ENCODE measurements at places on chromosomes 4 and X. TPM values are rescaled to one million over a fixed set of nuclear protein-coding genes. Genes with fewer than 3 reads are reported as not detected.

The PORCN gene
- polyA plus RNA-seq: 9.8 TPM

The GAGE12H gene
- not detected for polyA plus RNA-seq

The AFM gene
- polyA plus RNA-seq: 15.1 TPM

The NAP1L5 gene
- polyA plus RNA-seq: 11.1 TPM

The SPACA5 gene
- polyA plus RNA-seq: 0.31 TPM

The SATL1 gene
- 0.92 TPM for polyA plus RNA-seq

The LPAR4 gene
- 14.6 TPM for polyA plus RNA-seq

The FAM9A gene
- polyA plus RNA-seq: not detected

The CXCL10 gene
- polyA plus RNA-seq: 4.7 TPM

DNA sequence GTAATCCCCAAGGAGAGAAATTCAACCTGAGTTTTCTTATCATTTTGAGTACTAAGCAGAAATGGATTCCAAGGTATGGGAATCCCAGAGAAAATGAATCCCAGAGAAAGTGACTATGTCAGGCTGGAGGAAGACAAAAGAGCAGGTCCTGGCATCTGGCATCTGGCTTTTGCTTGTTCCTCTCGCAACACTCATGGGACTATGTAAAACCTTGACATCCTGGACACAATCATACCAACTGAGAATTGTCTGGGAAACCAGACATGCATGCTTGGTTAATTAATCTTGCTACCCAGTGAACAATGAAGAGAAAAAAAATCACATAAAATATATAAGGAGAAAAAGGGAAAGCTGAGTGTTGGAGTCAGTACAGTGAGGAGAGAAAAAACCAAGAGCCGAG is 12.9 kb downstream of the DCAF8L1 start:
- DNase-seq: no peak

- DNase-seq: no peak
Measured at GRCh38 chr4:3348621-3349020, 55.8 kb downstream of the RGS12 start.

- DNase-seq: peak; percentile 20
Measured at GRCh38 chrX:13506574-13506973, 62.8 kb upstream of the EGFL6 start.

DNA sequence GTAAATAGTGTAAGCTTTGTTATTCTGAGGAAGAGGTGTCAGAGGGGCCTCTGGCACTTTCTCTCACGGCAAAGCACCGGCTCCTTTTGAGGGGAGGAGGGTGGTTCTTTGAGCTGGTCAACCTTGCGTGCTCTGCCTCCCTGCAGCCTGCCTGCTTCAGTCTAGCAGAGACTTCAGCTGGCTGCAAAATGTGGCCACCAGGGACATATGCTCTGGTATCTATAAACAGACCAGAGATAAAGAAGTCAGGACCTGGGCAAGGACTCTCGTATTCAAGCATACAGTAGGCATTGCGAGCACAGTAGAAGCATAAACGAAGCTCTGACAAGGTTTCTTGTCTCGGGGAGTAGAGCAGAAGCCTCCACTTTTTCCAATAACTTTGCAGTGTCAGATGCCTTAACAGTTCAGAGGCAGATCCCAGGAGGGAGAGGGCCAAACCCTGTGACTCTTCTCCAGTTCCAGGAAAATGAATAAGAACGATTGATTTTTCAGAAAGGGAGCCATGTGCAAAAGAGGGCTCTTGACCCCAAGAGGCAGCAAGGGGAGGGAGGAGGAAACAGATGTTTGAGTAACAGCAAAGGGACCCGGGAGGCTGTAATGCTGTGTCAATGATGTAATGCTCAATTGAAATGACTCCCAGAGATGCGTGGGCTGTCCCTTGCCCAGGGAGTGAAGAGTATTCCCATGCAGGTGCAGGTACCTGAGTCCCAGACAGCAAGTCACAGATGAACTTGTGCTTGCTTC is 57.9 kb upstream of the TEX13D start:
- DNase-seq: no peak

- DNase-seq: peak; percentile 1
Measured at GRCh38 chr4:168221301-168221700, 97.3 kb downstream of the DDX60 start.

- no peak for DNase-seq
Measured at GRCh38 chr4:96519291-96519690, 679.4 kb downstream of the PDHA2 start.

DNA sequence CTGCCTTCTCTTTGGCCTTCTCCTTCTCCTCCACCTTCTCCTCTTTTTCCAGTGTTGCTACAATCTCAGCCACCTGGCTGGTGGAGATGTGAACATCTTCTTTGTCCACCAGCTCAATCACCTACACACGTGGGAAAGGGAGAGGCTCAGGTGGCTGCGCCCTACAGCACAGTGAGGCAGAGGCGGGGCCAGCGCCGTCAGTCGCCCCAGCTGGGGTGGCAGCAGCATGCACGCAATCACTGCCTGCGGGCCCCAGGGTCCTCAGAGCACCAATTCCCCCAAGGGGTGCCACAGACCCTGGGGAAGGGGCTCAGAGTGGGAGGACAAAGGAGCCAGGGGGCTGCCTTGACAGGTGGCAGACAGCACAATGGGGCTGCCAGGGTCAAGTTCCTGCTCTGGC is 21.4 kb downstream of the FGFR3 start:
- DNase-seq: no peak

- DNase-seq: peak; percentile 86
Measured at GRCh38 chr4:77203380-77204197, 46.6 kb downstream of the CCNG2 start.

DNA sequence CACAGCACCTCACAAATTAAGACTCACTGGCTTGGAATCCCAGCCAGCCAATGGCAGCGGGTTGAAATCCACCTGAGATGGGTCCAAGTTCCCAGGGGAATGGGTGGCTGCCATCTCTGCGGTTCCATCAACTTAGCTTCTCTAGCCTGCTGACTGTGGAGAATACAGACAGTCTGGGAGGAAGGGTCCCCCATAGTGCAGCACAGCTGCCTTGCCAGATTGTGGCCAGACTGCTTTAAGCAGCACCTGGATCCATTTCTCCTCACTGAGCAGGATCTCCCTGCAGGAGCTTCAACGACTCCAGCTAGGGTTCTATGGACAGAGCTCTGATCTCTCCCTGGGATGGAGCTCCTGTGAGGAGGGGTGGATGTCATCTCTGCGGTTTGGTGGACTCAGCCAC is 51.8 kb downstream of the DCK start:
- no peak for DNase-seq

DNA sequence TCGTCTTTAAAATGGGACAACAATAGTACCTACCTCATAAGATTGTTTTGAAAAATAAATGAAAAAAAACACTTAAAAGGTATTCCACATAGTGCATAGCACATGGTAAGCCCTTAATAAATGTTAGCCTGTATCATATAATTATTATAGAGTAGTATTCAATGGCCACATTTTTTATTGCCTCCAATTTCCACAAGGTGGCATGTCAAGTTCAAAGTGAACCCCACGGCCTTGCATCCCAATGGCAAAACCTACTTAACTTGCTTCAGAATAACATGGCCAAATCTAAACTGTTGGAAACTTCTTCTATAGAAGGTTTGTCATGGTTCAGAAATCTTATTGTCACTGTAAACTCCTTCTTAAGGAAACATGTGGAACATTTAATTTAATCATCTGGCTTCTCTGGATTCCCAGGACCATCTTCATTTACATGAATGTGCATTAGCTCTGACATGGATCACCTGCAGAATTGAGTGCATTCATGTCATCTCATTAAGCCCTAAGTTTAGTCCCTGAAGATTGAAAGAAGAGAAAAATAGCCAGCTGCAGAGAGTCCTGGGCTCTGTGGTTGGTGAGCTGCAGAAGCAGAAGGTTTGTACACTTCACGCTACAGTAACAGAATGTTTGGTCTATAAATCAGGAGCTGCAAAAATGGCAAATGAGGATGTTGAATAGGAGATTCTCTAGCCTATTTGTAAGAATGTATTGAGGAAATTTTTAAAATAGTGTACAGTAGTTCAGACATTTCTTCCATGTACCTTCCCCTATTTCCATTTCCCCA is 61.0 kb downstream of the ANXA3 start:
- peak; percentile 21 for DNase-seq

DNA sequence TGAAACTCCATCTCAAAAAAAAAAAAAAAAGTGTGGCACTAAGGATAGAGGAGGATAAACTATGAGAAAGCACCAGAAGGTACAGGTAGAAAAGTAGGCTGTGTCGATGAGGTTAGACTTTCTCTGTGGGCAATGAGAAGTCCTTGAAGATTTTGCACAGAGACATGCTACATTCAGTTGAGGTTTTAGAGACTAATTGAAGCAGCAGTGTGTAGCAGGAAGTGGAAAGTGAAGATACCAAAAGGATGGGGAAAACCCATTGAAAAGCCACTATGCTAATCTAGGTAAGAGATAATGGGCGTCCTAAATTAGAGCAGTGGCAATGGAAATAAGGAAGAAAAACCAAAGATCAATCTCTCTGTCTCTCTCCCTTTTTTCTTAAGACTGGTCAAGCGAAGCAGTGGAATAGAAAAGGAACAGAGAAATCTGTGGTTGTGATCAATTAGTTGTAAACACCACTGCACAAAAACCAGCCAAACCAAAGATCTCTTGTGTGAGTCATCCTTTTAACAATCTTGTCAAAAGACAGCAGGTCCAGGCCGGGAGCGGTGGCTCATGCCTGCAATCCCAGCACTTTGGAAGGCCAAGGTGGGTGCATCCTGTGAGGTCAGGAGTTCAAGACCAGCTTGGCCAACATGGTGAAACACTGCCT is 3.5 kb downstream of the SPINK2 start:
- DNase-seq: no peak

- no peak for DNase-seq
Measured at GRCh38 chr4:88646528-88647280, 50.9 kb downstream of the NAP1L5 start.

DNA sequence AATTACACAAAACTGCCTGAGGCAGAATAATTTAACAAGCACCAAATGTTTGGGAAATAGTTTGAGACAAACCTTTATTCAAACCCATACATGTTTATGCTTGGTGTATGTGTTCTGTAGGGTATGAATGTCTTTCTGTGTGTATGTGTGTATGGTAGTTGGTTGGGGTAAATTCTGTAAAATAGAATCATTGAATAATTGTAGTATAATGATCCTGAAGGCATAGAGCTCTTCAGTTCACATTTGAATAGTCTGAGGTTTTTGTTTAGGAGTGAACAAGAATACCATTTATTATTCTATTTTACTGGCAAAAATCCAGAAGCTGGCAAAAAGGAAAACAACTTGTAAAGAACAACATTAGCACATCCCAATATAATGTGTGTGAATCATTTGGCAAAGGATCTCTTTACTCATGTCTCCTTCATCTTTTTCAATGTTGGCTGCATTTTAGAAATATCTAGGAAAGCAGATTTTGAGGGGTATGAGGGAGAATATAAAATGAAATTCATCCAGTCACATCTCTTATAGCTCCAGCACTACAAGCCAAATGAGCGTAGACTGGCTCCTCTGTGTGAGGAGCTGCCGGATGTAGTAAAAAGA is 360.0 kb downstream of the CHIC1 start:
- no peak for DNase-seq

DNA sequence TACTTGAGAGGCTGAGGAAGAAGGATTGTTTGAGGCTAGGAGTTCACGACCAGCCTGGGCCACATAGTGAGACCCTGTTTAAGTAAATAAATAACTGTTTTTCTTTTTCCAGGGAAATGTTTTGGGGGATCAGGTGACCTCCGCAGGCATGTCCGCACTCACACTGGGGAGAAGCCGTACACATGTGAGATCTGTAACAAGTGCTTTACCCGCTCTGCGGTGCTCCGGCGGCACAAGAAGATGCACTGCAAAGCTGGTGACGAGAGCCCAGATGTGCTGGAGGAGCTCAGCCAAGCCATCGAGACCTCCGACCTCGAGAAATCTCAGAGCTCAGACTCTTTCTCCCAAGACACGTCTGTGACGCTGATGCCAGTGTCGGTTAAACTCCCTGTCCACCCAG is 30.5 kb downstream of the ZBTB49 start:
- no peak for DNase-seq

DNA sequence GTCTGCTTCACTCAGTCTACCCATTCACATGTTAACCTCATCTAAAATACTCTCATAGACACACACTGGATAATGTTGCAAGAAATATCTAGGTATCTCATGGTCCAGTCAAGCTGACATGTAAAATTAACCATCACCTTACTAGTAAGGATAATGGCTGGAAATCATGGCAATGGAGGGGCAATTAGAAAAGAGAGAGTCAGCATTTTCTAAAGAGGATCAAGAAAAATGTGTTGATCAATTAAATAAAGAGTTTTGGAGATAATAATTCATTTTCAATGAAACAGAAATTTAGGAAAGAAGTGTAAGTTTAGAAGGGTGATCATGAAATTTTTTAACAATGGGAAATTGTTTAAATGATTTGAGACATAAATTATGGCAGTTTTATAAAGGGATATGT is 1914.1 kb upstream of the IGFBP7 start:
- DNase-seq: no peak

DNA sequence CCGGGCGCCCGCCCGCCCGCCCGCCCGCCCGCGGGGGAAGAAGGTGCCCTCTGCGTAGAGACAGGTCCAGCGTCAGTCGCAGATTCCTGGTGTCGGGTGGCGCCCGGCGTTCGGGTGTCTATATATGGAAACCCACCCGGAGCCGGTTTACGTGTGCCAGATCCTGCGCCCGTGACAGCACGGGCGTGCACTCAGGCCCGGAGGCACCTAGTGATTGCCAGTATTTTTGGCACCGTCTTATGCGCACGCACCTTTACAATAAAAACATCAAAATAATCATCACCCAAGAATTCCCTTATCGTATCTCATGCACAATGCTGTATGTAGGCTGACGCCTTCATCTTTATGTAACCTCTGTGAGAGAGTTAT is 519 bp downstream of the SLC25A4 start:
- DNase-seq: peak; percentile 29

GRCh38 chr4:55553441-55554201 is 6.9 kb upstream of the CLOCK start:
- no peak for DNase-seq

- no peak for DNase-seq
Measured at GRCh38 chr4:112956484-112956896, 93.0 kb upstream of the ANK2 start.

- DNase-seq: no peak
Measured at GRCh38 chrX:53356186-53356585, 66.3 kb downstream of the SMC1A start.
